ENCODE measurements at places on chromosomes 4 and X. TPM values are rescaled to one million over a fixed set of nuclear protein-coding genes. Genes with fewer than 3 reads are reported as not detected.

- no peak for DNase-seq
Observed at GRCh38 chr4:156201050-156201449, 247.4 kb upstream of the CTSO start.

- no peak for DNase-seq
Observed at GRCh38 chrX:70808942-70809940, 99.3 kb downstream of the TEX11 start.

DNA sequence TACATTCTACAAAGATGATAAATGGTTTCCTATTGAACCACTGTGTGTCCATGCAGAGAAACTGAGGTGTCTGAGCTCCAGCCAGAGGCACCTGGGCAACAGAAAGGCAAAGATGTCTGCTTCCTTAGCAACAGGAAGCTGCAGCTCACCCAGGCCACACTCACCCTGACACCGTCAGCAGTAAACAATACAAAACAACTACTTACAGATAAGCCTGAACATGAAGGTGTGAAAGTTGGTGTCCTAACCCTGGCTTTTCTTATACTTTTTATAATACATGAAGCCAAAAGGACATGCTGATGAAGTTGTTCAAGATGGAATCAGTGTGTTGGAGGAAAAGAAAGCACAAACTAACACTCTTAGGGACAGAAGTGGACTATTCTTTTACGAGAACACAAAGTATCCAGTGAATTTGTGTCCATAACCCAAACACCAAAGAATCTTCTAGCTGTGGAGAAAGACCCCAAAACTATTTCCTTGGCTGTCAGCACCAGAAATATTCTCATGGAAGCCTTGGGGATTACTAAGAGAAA, 117.3 kb downstream of the SYNPO2 start:
- DNase-seq = no peak

Gene TSPAN7
- total RNA-seq = not detected

GRCh38 chr4:1209821-1210220, 37.4 kb upstream of the SPON2 start:
- no peak for DNase-seq

DNA sequence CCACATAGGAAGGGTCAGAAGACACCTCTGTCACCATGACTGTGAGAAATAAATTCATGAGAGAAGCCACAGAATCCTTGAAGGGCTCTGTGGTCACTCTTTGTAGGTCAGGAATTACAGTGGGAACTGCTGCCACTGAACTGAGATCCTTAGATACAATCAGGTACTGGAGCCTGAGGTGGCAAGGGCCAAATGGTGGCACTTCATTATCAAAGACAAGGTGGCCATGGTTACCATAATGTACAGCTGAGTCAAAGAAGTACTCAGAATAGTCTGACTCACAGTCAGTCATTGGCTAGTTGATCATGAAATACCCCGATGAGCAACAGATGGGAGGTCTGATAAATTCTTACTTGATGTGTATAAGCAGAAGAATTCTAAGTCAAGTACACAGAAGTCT, 131.9 kb downstream of the RTL3 start:
- no peak for DNase-seq
